ENCODE measurements at places on chromosomes 3 and 15. TPM values are rescaled to one million over a fixed set of nuclear protein-coding genes. Genes with fewer than 3 reads are reported as not detected.

DNA sequence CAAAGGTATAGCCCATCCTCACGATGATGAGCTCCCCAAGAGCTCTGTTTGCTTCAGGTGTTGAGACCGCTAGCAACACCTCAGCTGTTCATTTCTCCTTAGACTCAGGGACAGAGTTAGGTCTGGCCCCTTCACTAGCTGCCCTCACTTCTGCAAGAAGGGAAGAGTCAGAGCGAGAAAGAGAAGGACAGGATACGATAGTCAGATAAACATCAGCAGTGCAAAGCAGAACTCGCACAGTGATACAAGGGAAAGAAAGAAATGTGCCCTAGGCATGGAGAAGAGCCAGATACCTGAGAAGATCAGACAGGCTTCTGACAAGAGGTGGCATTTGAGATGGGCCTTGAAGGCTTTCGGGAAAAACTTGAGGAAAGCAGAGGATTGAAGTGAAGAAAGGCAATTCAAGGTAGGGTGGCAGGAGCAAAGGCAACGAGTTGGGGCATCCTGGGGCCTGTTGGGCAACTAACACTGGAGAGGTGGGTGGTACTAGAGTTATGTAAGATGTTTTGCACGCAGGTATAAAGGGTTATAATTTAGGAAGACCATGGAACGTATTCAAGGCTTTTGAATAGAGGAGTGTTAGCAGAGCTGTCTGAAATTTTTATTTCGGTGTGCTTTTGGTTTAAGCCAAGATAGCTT lies 106.0 kb downstream of the PGPEP1L start:
- H3K4me1 ChIP-seq, result no peaks in the 10 kb centered on the region
- no peak for DNase-seq
- no peaks in the 10 kb centered on the region for H3K36me3 ChIP-seq
- no peak overlapping the region for H3K27ac ChIP-seq

DNA sequence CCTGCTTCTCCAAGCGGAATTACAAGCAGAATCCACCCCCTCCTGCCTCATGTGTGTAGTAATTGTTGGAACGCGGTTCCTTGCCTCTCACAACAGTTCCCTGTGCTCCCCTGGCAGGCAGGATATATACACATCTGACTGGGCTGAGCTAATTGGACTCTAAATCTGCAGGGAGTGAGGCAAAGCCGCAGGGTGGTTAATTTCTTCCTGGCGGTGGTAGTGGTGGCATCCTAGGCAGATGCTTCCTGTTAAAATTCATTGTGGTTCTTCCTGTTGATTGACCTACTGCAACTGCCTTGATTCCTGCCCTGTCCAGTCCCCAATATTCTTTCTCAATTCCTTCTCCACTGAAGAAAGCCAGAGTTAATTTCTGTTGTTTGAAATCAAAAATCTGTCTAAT lies 202.9 kb upstream of the PROK2 start:
- no peak for DNase-seq
- H3K4me1 ChIP-seq, result peaks cover 6% of the 10 kb centered on the region
- no peak overlapping the region for H3K4me3 ChIP-seq
- no peaks in the 10 kb centered on the region for H3K36me3 ChIP-seq
- H3K27ac ChIP-seq, result no peak overlapping the region
- no peaks in the 10 kb centered on the region for H3K27me3 ChIP-seq

TM4SF18 gene
- not detected for polyA plus RNA-seq

DNA sequence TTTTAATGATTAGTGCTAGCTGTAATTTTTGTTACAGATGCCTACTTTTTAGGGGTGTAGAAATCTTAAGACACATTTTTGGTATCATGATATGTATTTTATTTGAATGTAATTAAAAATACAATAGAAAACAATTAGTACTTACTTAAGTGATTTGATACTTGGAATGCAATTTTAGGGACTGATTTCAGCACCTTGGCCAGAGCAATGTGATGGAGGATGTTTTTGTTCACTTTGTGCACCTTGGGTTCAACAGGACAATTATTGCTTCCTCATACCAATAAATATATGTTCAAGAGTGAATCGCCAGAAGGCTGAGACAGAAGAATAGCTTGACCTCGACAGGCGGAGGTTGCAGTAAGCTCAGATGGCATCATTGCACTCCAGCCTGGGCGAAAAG lies 22.3 kb downstream of the GMNC start:
- no peak overlapping the region for H3K4me3 ChIP-seq
- DNase-seq, result no peak
- H3K27me3 ChIP-seq, result no peaks in the 10 kb centered on the region
- no peak overlapping the region for H3K27ac ChIP-seq
- H3K36me3 ChIP-seq, result no peaks in the 10 kb centered on the region
- H3K4me1 ChIP-seq, result no peaks in the 10 kb centered on the region

GRCh38 chr3:148816981-148817525 lies 10.6 kb upstream of the CPB1 start:
- no peak overlapping the region for H3K4me3 ChIP-seq
- no peaks in the 10 kb centered on the region for H3K36me3 ChIP-seq
- no peaks in the 10 kb centered on the region for H3K4me1 ChIP-seq
- H3K27ac ChIP-seq, result no peak overlapping the region
- H3K27me3 ChIP-seq, result no peaks in the 10 kb centered on the region
- DNase-seq, result no peak

- no peaks in the 10 kb centered on the region for H3K36me3 ChIP-seq
- H3K4me3 ChIP-seq, result no peak overlapping the region
- peaks cover 11% of the 10 kb centered on the region for H3K27me3 ChIP-seq
- no peak for DNase-seq
Measured at GRCh38 chr15:38398134-38398533, 55.8 kb upstream of the FAM98B start.

GRCh38 chr3:140717921-140718320 lies 40.1 kb downstream of the TRIM42 start:
- H3K27ac ChIP-seq, result no peak overlapping the region
- no peaks in the 10 kb centered on the region for H3K36me3 ChIP-seq
- H3K4me3 ChIP-seq, result no peak overlapping the region
- no peak for DNase-seq
- H3K4me1 ChIP-seq, result no peaks in the 10 kb centered on the region

GRCh38 chr3:144032531-144033239 lies 61.1 kb downstream of the DIPK2A start:
- peaks cover 5% of the 10 kb centered on the region for H3K4me1 ChIP-seq
- peak overlapping the region; percentile 30 for H3K4me3 ChIP-seq
- H3K27ac ChIP-seq, result no peak overlapping the region

DNA sequence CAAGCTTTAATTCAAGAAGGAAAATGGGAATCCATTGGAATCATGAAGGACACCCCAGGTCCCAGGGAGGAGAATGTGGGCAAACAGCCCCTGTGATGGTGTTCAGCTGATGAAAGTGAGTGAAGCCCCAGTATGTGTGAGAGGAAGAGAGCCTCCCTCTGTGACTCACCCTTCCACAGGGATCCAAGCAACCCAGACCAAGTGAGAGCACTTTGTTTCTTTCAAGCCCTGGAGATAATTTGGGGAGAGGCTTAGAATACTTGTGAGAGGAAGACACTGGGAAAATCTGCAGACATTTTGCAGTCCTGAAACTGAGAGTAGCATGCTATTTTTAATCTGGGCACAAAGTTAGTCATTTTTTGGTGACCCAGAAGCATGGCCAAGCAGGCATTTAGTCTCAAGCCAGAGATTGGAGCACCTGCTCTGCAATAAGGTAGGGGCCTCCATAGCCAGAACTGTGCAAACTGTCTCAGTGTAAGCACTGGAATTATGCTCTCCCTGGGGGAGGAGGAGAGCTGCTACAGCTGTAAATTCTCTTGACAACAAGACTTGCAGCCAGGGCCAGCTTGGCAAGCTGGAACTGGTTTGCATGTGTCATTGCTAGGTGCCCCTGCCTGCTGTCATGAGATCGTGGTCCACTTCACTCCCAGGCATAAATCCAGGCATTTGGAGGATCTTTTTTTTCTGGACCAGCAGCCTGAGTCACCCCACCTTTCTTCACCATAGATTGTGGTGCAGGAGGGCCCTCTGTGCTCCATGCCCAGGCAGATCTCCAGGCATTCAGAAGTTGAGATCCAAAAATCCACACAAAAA lies 537.8 kb upstream of the DPPA4 start:
- H3K36me3 ChIP-seq, result no peaks in the 10 kb centered on the region
- no peak for DNase-seq
- no peaks in the 10 kb centered on the region for H3K4me1 ChIP-seq
- no peak overlapping the region for H3K27ac ChIP-seq

DNA sequence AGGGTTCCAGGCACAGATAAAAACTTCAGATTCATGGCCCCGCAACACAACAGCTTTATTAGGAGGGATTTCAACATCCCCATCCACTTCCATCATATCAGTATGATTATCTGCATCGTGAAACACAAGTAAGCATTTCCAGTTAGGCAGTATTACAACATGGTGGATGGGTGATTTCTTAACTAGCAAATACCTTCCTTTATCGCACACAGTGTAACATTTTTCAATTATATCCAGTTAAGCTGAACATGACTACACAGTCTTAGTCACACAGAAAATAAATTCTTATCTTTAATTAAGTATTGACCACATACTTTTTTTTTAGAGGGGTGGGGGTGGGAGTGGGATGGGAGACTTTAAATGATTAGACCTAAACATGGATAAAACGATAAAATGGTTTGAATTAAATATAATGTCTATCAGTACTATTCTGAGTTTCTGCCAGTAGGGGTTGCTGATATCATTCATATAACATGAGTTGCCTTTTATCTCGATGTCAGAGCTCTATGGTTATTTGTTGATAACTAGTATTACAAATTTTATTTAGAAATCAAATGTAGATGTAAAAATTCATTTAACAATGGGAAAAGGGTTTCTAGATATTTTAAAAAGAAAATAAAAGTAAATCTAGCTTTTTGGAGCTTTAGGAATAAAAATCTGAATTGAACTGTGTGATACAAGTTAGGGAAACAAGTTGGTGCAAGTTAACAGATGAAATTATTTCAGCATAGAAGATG lies 146.6 kb downstream of the TBL1XR1 start:
- H3K27me3 ChIP-seq, result no peaks in the 10 kb centered on the region
- peaks cover 8% of the 10 kb centered on the region for H3K4me1 ChIP-seq
- no peak overlapping the region for H3K4me3 ChIP-seq

DNA sequence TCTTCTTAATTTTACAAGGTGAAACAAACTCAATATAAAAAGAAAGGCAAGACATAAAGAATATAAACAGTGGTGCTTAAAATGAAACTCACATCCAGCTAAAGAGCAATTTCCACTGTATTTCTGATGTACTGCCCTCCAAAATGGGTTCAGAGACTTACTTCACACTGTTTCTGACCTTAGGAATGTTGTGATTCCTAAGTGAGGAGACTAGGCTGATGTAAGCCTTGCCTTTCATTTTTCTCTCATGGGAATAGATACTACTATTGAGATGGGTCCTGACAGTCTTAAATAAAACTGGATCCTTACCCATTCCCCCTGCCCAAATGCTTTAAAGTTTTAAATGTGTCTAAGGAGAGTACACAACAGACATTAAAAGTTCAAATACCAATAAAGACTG lies 86.9 kb downstream of the CBLB start:
- no peak for DNase-seq
- H3K4me1 ChIP-seq, result no peaks in the 10 kb centered on the region
- H3K27ac ChIP-seq, result no peak overlapping the region
- no peak overlapping the region for H3K4me3 ChIP-seq
- no peaks in the 10 kb centered on the region for H3K27me3 ChIP-seq

GOLGA8R gene
- not detected for polyA plus RNA-seq

DNA sequence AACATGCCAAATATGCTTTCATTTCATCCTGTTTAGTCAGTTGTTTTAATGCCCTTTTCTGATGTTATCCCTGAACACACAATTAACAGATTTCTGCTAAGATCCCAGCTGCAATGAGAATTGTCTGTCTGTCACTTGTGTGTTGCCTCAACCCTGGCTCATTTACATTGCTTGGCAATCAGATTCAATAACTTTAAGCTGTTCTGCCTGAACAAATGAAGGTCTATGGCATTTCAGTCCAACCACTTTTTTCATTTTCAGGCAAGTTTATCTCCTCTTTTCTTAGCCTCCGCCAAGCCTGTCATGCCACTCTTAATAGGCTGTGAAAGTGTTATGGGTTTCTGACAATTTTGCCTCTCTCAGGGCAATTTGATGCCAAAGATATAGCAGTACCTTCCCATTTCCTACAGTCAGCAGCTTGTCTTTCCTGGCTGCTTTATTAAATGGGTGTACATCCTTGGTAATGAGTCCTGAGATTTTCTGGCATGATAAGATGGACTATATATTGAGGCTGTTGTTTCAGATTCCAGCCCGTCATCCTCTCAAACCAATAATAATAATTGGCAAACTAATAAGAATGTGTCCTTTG lies 68.7 kb upstream of the ADAMTS9 start:
- H3K4me1 ChIP-seq, result no peaks in the 10 kb centered on the region
- DNase-seq, result no peak
- no peaks in the 10 kb centered on the region for H3K36me3 ChIP-seq
- no peak overlapping the region for H3K27ac ChIP-seq

DNA sequence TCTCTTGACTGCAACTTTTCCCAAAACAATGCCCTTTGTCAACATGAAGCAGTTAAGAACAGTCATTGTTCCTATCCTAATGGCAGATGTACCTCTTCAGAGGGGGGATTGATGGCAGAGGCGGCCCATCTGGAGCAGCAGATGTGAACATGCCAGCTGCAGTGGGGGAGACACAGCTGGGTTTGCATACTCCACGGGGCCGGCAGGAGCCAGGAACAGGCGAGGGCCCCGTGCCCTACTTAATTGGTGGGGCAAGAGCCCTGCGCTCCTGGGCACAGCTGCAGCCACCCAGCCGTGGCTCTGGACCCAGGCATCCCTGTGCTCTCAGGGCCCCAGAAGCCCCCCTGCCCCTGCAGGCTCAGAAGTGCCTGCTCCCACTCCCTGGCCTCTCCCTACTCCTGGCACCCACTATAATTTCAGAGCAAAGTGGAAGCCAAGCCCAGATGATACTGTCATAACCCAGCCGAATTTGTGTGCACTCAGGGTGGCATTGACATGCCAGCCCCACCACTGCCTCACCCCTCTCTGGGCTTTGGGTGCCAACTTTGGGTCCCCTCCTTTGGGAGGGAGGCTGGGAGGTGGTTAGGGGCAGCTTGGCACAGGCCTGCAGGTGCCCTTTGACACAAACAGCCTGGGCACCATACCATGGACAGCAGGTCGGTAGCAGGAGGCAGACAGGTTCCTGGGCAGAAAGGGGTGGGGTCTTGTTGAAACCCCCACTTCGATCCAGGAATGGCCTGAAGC lies 34.6 kb downstream of the ROPN1B start:
- H3K4me3 ChIP-seq, result no peak overlapping the region
- H3K27ac ChIP-seq, result no peak overlapping the region
- no peak for DNase-seq
- H3K27me3 ChIP-seq, result no peaks in the 10 kb centered on the region
- H3K4me1 ChIP-seq, result no peaks in the 10 kb centered on the region

DNA sequence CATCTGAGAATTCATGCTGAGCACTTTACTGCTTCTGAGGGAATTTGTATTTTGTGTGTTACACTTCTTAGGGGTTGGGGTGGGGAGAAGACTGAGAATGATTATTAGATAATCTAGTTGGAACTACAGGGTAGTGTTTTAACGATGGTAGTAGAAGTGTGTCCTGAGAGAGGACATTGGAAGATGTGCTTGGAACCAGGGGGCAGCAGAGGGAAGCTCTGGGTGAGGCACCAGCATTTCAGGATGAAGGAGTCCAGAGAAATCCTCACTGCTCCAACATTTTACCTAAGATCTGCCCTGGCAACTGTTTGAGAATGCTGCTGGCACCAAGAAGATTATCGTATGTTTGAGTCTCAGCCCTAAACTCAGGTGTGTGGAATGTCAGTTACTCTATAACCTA lies 145.5 kb downstream of the SQOR start:
- H3K27me3 ChIP-seq, result peaks cover 2% of the 10 kb centered on the region
- H3K4me3 ChIP-seq, result no peak overlapping the region
- no peaks in the 10 kb centered on the region for H3K36me3 ChIP-seq
- H3K27ac ChIP-seq, result no peak overlapping the region
- no peak for DNase-seq
- H3K4me1 ChIP-seq, result no peaks in the 10 kb centered on the region

Data from CD4-positive, CD25-positive, alpha-beta regulatory T cell (primary cell).